Left forelimb (tissue), 1 donor: ENCODE measurements at places on chromosomes 11 and 22.

GRCh38 chr11:73281201-73281741 lies 9.1 kb downstream of the P2RY6 start:
- DNase-seq: peak; percentile 62

GRCh38 chr11:97498891-97499290 lies 1109.1 kb downstream of the JRKL start:
- DNase-seq: no peak

DNA sequence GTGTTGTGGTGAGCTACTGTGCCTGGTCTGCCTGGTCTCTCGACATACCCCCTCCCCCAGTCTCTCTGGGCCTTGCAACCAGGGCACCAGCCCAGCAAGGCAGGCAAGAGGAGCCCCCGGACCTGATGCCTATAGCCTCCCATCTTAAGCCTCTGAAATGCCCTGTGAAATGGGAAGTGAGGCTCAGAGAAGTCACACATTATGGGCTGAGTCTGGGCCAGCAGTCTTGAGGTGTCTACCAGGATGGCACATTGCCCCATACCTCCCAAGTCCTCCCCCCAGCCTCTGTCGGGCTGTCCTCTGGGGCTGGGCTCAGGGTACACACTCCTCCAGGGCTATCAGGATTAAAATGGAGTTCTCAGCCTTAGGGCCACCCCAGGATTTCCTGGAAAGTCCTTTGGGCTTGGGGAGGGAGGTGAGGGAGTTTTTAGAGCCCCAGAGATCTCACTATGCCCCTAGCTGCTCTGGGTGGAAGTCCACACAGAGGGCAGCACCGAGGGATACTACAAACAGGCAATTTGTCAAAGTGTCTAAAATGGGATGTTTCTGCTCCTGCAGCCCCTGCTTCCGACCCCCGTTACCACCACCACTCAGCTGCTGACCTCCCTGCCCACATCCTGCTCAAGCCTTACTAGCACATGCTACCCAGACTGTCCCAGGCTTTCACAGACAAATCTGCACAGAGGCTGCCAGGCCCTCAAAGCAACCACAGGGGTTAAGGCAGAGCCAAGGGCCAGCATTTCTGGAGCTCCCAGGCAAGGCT lies 3.1 kb upstream of the SH3BP1 start:
- no peak for DNase-seq

GRCh38 chr11:15819679-15820286 lies 536.6 kb downstream of the SOX6 start:
- no peak for DNase-seq

GRCh38 chr11:72546866-72547265 lies 112.5 kb upstream of the CLPB start:
- no peak for DNase-seq

DNA sequence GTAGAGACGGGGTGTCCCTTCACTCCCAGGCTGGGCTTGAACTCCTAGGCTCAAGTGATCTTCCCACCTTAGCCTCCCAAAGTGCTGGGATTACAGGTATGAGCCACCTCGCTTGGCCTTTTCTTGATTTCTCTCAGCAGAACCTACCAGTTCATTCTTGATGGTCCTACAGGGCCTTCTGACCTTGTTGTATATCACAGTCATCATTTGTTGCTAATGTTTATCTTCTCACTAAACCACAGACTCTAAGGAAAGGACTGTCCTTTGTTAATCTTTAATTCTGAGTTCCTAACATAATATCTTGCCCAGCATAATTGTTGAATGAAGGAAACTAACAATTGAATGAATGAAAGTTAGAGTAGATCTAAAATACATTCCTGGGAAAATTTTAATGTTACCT lies 22.0 kb upstream of the ZC3H12C start:
- DNase-seq: no peak

- peak; percentile 40 for DNase-seq
These were observed 40.6 kb downstream of the TENM4 start for GRCh38 chr11:79400206-79400605.

- DNase-seq: no peak
These were observed 22.4 kb downstream of the POU2AF1 start for GRCh38 chr11:111356660-111357048.

DNA sequence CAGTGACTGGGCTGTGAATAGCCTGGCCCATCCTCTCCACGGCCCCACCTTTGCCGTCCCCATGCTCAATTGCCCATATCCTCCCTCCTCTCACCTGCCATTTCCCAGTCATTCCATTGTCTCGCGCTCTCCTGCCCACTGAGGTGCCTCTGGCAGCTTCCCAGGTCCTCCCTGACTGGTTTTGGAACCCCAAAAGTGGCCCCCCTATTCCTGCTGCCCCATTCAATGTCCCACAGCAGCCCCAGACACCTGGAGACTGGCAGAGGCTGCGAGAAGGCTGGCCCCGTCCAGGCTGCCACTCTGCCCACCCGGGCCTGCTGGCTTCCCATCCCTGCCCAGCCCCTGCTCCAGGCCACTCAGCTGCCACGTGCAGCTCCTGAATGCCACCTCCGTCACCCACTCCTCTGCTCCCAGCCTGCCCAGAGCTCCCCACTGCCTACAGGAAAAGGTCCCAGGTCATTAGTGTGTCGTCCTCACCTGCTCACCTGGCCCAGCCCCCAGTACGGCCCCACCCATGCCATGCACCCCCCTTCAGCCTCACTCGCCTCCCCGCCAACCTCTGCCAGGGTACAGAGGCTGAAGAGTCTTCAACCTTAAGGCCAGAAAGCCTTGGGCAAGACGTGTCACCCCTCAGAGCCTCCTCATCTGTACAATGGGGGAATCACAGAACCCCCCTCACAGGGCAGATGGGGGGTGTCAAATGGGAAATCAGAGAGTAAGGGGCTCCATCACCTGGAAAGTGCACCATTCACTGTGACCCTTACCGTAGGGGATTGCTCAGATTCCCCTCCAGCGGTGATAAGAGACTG lies 37.5 kb downstream of the KCNJ4 start:
- DNase-seq: no peak

DNA sequence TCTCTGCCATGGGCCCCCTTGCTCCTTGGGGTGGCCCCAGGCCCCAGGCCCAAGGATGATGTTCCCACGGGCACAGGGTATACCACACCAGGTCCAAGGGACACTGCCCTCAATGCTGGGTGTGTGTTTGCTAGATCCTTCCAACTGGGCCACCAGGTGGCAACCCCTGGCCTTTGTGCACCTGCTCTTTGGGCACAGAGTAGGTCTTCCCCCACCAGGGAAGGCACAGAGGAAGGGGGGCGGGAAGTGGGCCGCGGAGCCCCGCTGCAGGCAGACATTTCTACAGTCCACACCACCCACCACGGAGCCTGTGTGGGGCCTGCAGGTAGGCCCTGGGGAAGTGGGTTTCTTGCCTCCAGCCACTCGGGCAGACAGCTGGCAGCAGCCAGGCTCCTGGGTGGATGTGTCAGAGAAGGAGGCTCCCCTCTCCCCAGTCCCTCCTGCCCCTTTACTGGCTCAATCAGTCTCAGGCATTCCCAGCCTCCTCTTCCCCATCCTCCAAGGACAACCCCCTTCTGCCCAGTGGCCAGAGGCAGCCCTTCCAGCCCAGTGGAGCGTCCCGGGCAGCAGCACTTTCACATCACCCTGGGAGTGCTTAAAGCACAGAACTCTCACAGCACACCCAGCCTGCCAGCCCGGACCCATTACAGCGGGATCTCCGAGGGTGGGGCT lies 21.6 kb downstream of the MAFF start:
- no peak for DNase-seq

- DNase-seq: no peak
These were observed 4.2 kb downstream of the ELF5 start for GRCh38 chr11:34509336-34509876.

- no peak for DNase-seq
These were observed 19.8 kb upstream of the FJX1 start for GRCh38 chr11:35598254-35599125.

GRCh38 chr11:70341881-70342429 lies 56.4 kb upstream of the CTTN start:
- DNase-seq: no peak

DNA sequence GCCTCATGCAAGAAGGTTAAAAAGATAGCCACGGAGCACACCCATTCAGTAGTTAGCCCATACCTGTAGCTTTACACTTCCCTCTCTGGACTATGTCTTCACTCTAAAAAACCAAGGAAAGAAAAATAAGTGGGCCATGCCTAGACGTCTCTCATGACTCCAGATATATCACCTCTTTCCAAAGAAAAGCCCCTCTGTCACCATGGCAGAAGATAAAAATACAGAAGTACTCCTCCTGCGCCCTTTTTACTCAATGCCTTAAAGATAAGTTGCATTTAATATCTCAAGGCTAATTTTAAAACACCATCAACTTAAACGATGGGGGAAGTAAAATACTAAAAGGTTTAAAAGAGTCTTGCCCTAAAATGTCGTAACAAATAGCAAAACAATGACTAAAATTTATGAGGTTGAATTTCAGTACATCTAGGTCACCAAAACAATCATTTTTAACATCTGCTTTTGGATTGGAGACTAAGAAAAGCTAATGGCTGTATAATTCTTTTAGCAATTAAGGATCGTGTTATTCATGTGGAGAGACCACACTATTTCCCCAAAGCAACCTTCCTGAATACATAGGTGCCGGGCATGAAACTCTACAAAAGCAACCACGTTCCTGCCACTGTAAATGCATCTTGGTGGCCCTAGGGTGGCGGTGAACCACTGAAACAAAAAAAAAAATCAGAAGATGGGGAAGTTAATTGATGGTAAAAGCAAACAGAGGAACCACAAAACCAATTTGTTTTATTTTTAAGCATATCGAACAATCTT lies 46.0 kb downstream of the CELF1 start:
- no peak for DNase-seq

GRCh38 chr11:12122083-12122482 lies 11.7 kb downstream of the MICAL2 start:
- DNase-seq: no peak

- no peak for DNase-seq
These were observed 378.5 kb downstream of the SHANK2 start for GRCh38 chr11:70873736-70874412.

DNA sequence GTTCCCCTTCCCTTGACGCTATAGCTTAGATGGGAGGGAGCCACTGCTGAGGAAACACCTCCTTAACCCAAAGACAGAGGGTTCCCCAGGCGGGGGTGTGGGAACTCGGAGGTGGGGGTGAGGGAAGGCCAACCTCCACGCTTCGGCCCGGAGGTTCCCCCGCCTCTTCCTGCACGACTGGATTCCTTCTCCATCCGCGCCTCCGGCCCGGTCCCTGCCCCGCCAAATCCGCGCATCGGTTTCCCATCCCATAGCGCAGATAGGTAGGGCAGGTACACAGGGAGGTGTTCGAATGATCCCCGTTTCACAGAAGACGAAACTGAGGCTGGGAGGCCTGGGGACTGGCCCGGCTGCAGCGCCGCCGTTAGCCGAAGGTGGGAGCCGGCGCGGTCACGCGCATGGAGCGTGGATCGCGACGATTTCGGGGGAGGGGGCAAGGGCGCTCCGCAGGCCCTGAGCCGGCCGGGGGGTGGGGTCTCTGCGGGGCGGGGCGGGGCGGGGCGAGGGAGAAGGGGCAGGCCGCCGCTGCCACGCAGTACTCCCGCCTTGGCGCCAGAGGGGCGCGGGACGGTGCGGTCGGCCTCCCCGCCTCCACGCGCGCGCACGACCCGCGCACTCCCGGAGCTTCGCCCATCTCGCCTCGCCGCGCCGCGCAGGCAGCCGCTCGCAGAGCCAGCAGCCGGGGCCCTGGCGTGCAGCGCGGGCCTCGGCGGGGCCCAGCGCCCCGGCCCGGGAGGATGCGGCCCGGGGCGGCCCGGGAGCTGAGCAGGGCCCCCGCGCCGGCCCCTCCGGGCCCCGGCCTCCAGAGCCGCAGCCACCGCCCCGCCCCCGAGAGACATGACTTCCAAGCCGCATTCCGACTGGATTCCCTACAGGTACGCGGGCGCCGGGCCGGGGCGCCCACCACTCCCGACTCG lies at the start of gene TUB:
TUB (plus strand) TSS at position 538 of the 917 bp plus-strand sequence; CDS start at position 838, 300 bp downstream.
- peak; percentile 79 for DNase-seq

DNA sequence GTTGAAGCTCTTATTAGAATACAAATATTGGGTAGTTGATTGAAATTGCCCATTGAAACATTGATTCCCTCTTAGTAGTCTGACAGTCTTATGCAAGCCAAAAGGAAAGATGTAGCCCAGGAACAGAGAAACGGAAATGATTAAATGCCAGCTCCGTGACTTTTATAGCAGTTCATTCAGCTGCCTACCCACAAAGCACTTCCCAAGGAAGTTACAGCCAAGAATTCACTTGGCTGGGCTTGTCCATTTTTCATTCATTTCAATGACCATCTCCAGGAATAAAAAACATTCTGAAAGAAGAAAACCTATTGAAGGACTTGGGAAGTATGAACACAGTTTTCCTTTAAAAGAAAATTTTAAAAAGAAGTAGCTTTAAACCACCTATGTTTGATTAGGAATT lies 62.0 kb downstream of the NCAM1 start:
- DNase-seq: no peak

- DNase-seq: no peak
These were observed 21.9 kb downstream of the PC start for GRCh38 chr11:66936311-66936711.

- DNase-seq: no peak
These were observed 143.2 kb upstream of the GRIA4 start for GRCh38 chr11:105466582-105467228.

DNA sequence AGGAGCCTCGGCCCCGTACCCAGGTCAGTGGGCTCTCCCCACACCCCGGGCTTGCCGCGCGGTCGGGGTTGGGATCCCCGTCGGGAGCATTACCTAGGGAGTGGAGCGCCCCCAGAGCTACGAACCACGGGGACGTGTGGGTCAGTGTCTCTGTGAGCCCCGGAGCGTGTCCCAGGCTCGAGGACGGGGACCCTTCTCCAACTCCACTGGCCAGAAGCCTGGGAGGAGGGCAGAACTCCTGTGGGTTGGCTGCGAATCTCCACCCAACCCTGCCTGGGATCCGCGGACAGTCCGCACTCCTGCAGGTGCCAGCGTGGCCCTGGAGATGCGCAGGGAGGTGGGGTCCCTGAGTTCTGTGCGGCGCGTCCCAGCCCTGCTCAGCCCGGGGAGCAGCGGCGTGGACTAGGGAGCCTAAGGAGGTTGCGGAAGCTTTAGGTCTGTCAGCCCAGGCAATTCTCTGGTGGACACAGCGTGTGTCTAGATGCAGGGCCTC lies 346 bp downstream of the PPFIBP2 start:
- DNase-seq: peak; percentile 71

DNA sequence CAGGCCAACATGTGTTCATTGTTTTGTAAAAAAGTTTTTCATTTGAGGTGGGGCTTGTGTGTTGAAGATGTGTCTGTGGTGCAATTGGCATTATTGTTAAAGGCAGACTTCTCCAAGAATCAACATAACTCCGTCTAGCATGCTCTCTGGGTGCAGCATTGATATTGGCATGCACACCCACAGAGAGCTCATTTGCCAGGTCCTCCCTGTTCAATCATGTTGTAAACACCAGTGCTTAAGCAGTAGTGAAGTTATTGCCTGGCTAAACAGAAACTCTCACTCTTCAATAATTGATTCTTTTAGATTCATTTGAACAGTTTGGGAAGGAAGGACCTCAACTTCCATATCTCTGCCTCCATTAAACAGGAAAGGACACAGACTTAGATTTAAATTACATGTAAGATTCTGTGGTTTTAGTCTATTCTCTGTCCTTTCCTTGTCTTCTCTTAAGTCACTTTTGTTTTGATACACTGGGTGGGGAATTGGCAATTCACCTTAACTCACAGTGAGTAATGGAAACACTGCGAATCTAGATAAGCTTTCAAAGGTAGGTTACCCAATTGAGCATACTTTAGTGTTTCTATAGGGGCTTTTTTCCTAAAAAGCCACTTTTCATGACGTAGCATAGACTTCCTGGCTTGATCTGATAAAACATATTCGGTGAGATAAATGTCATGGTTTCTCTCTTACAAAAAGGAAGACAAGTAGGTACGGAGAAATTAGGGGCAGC lies 30.8 kb upstream of the EXPH5 start:
- DNase-seq: no peak

GRCh38 chr22:48627203-48627602 lies 1200.5 kb downstream of the BRD1 start:
- no peak for DNase-seq

- DNase-seq: no peak
These were observed 5.1 kb upstream of the SLC22A8 start for GRCh38 chr11:63020671-63021291.
